NCI-H1417 treated with DMSO at 0.1 percent for 48 hours (cell line): ENCODE measurements at places on chromosomes 3 and 15.

DNA sequence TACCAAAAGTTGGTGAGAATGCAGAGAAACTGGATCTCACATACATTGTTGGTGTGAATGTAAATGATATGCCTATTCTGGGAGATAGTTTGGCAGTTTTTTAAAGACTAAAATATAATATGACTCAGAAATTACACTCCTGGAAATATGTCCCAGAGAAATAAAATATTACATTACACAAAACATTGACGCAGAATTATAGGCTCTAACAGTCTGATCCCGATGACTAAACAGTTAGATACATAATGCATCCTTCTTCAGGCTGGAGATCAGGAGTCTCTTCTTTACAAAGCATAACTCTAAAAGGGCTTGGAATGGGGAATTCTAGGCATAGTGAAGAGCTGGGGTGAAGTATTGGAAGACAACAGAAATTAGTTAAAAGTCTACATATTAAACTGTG, 586.2 kb upstream of the NECTIN3 start:
- no peak for DNase-seq

DNA sequence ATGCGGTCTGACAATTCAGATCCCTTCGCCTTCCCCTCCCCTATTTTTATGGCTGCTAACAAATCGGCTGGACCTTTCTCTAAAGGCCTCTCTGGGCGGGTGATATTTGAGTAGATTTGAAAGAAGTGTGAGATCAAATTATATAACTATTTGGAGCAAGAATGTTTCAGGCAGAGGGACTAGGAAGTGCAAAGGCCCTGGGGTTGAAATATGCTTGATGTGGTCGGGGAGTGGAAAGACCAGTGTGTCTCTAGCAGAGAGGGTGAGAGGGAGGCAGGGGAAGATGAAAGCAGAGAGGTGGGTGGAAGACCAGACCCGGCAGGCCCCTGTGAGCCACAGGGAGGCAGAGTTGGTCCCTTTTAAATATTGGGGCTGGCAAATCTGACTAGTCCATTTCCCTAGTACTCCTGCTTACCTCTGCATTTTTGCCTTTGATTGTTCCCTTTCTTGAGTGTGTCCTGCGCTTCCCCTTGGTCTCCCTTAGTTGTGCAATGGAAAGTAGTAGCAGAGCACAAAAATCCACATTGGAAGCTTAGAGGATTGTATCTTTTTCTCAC, 32.3 kb downstream of the SLCO3A1 start:
- DNase-seq = no peak

DNA sequence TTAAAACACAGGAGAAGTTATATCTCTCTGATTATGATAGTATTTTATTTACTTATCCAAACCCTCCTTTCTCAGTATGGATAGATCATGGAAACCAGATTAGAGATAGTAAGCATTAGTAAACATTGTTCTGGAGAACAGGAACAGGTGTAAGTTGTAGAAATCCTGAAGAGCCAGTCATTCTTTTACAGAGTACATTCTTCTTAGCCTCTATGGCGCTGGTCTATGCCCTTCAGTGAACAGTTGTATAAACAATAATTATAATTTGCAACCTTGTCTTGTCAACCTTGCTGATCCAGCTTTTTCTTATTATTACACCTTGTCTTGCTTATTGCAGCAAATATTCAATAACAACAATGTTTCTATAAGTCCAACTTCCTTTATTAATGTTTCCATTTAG, 47.4 kb downstream of the SLC15A2 start:
- no peak for DNase-seq

- DNase-seq = no peak
These were observed 54.3 kb upstream of the SMAD3 start for GRCh38 chr15:67010898-67011616.

DNA sequence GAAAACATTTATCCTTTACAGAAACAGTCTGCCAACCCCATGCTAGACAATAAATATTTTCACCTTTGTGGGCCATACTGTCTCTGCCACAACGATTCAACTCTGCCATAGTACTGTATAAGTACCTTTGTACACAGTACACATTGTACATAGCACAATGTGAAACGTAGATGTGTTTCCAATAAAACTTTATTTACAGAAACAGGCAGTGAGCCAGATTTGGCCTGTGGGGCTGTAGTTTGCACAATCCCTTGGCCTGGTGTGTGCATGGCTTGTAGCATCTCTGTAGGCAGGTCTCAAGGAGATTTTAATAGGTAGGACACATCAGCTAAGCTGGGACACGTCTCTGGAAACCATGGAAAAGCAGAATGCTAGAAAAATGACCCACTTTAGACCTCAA, 74.3 kb downstream of the TFG start:
- no peak for DNase-seq

DNA sequence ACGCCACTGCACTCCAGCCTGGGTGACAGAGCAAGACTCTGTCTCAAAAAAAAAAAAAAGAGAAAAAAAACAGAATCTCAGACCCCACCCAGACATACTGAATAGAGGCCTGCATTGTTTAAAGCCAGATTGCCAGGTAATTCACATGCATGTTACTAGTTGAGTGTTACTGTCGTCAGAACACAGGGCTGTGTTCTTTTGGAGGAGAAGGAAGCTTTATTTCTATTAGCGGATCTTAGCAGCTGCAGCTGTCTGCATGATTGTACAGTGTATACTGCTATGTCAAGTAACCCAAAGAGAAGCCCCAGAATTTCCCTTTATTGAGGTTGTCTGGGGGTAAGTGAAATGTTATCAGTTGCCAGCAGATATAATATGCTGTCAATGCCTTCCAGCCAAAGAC, 496.6 kb upstream of the NAALADL2 start:
- DNase-seq = no peak

DNA sequence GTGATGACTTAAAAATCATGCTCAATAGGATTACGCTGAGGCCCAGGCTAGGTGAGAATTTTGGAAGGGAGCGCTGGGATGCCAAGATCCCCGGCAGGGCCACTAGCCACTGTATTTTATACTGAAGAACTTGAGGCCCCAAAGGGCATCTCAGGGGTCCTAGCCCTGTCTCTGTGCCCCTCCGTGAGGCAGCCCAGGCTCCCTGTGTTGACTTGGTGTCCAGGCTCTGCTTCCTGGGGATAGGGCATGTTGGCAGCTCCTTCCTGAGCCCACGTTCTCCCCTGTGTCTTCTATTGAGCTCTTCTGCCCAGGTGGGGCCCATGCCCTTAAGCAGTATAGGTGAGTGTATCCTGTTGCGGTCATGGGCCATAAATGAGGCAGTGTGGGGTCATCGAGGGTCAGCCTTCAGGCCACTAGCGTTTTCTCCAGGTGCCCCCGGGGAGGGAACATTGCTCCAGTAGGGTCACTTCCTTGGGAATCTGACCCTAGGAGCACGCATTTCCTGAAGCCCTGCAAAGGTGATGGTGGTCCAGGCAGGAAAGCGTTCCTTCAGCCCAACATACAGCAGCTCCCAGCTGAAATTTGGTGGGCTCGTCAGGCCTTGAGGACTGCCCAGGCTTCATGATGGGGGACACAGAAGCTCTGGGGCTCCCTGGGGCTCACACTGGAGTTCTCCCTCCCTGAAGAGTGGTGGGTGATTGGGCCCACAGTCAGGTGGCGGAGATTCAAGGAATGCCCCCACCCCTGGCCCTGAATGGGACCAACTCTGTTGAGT, 189.4 kb downstream of the UBE3A start:
- no peak for DNase-seq

GRCh38 chr15:65081758-65082157, 5.2 kb downstream of the KBTBD13 start:
- DNase-seq = no peak

GRCh38 chr3:148175214-148175613, 522.5 kb upstream of the AGTR1 start:
- DNase-seq = no peak

DNA sequence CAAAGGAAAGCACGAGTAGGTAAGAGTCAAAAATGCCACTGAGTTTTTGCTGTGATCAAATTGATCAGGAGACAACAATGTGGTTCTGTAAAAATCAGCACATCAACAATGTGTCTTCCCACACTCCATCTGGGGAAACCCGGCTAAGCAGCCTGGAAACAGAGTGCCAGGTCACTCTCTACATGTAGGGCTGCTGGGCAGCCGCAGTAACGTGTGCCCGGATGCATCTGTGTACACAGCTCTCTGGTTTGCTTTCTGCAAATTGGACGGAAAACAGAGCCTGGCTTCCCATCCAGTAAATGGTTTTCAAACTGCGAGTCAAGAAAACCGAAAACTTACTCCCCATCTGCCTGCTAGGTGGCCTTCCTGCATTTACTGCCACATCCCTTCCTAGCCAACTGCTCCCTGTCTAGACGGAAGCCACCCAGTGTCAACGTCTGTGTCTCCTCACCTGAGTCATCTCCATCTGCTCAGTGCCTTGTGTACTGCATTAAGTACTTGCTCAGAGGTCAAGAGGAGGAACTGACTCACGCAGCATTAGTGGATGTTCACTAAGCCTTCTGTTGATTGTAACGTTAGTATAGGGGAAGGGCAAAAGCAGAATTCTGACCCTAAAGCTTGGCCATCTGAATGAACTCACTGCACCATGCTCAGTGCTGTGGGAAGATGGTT, 124.1 kb downstream of the TJP1 start:
- DNase-seq = no peak

- no peak for DNase-seq
These were observed 240.0 kb upstream of the ARHGEF26 start for GRCh38 chr3:153881201-153881600.

GRCh38 chr3:137084586-137084985, 126.8 kb downstream of the IL20RB start:
- DNase-seq = no peak

DNA sequence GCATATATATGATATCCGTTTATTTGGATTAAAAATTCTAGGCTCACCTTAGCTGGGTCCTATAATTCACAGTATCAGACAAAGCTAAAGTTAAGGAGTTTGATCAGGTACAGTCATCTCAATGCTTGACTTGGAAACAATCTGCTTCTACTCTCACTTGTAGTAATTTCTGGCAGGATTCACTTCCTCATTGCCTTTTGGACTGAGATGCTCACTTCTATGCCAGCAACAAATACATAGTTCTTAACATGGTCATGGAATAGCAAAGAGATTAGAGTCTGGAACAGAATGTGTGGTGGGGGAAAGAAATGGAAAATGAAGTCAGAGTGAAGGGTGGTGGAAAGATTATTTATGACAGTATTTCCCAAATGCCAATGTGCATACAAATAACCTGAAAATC, 693.6 kb downstream of the CADM2 start:
- no peak for DNase-seq

DNA sequence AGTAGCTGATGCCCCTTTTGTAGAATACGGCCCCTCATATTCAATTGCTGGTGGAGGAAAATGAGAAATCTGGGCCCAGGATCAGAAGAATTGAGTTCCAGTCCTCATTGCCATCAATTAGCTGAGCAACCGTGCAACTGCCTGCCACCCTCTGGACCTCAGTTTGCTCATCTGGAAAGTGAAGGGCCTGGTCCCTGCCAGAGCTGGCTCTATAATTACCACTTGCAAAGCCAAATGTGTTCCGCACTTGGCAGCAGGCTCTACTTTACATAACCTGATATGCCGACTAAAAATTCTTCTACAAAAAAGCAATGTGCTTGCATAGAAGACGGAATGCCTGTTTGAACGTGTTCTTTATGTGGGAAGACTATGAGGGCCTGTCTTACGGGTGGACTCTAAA, 8.6 kb upstream of the ITGB5 start:
- DNase-seq = no peak

- no peak for DNase-seq
These were observed 9.4 kb upstream of the VPS33B start for GRCh38 chr15:91031796-91032195.

GRCh38 chr3:23594894-23595670, 210.7 kb upstream of the UBE2E1 start:
- DNase-seq = no peak
